ENCODE measurements at places on chromosomes 12 and 14.

- no peak for DNase-seq
Observed at GRCh38 chr12:117003883-117004404, 93.2 kb downstream of the FBXW8 start.

DNA sequence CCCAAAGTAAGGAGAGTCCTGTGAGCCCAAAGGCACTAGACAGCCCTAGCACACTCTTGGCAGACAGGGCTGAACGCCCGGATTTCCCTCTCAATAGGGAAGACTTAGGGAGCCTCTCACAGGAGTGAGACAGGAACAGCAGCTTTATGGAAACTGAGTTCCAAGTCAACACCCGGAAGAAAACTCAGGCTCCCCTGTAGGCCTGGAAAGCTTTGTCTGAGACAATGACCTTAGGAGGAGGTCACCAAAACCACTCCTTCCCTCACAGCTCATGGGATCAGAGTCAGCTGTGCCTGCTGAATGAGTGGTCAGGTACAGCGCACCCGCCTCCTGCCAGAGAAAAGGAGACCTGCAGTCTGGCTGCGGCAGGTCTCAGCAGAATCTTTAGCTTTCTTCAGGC lies 229.5 kb downstream of the CACNA1C start:
- no peak for DNase-seq

DNA sequence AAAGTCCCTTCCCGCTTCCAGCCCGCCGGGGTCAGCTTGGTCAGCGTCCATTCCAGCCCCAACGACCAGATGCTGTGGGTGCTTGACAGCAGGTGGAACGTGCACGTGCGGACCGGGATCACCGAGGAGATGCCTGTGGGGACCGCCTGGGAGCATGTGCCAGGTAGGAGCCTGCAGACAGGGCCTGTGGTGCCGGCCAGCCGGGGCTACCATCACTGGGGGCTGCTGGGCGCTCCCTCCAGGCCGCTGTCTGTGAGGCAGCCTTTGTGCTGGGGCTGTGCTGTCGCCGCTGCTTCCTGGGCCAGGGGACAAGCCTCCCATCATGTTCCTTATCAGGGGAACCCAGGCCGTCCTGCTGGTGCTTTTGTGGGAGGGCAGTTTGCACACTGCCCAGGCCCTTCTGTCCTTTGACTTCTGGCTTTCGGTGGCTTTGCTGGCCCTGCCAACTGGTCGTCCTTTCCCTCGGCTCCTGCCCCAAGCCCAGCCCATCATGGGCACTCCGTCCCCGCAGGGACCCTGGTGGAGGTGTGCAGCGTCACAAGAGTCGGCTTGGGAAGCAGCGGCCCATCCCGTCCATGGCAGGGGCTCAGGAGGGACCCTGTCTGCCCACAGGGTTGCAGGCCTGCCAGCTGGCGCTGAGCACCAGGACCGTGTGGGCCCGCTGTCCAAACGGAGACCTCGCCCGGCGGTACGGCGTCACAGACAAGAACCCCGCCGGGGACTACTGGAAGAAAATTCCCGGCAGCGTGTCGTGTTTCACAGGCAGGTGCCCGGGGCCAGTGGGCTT lies 12.4 kb downstream of the ANKRD9 start:
- no peak for DNase-seq

DNA sequence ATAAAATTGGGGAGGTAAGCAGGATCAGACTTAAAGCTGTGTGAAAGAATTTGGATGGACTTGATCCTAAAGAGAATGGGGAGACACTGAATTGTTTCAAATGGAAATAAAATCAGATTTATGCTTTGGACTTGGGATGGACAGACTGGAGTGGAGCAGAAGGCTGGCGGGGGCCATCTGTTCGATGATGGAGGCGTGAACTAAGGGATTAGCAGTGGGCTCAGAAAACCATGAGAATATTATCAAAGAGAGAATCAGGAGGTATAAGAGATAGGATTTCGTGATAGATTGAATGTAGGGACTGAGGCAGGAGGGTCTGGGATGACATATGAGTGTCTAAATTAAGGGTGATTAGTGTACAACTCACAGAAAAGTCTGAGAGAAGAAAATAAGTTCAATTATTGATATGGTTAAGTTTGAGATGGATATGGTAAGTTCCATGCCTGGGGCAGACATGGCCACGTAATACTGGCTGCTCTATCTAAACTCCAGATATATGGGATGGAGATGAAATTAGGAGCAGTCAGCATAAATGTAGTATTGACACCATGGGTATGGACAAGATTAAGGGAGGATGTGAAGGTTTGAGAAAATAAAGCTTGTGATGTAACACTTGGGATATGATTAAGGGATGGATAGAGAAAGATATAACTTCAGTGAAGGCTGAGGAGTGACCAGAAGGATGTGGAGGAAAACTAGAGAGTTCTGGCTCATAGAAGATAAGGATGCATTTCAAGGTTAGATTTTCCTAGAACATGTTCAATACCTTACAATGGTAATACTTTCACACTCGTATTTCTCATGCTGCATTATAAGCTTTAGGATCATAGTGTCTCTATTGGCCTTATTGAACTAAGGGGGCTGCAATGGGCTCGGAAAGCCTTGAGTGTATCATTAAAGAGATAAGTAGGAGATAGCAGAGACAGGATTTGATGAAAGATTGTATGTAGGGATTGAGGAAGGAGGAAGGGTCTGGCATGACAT lies 1.0 kb upstream of the TSSK4 start:
- no peak for DNase-seq

DNA sequence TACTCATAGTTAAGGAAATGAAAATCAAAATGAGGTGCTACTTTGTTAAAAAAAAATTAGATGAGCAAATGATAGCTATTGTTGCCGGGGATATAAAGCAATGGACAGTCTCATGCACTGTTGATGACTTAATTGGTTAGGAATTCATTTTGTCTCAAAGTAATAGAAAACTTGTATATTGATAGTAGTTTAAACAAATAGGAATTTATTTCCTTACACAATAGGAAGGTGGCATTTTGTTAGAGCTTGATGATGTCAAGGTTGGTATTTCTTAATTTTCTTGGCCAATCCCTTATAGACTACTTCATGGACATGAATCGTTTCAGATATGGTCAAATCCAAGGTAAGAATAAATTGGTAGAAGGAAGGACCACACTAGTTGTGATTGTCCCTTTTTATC lies 7.8 kb downstream of the PRPF39 start:
- DNase-seq = no peak

DNA sequence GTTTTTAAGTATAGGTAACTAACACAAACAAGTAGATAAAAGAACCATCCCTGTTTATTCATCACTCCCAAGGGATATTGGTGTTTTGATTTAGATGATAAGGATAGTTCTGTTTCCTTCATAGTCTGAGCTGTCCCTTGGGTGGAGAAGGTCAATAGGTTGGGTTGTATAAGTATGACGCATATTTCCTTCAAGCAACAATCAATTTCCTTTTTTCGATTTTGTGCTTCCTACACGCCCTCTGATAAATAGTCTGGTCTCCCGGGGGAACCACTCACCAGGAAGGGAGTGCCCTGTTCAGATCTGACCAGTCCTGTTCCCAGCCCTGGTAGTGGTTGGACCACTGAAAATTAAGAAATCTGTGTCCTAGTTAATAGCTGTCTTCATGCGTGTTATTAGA lies 378.8 kb upstream of the FAR2 start:
- DNase-seq = no peak

GRCh38 chr12:65217086-65217485 lies 47.7 kb downstream of the LEMD3 start:
- no peak for DNase-seq

DNA sequence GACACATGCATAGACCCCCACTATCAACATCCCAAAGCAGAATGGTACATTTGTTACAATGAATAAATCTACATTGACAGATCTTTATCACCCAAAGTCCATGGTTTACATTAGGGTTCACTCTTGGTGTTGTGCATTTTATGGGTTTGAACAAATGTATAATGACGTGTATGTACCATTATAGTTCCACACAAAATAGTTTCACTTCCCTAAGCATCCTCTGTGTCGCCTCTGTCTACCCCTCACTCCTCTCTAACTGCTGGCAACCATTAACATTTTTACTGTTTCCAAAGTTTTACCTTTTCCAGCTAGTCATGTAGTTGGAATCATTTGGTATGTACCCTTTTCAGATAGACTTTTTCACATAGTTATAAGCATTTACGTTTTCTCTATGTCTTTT lies 69.5 kb upstream of the LMO3 start:
- DNase-seq = no peak

- no peak for DNase-seq
Observed at GRCh38 chr14:34460841-34461240, 1.2 kb downstream of the SPTSSA start.

DNA sequence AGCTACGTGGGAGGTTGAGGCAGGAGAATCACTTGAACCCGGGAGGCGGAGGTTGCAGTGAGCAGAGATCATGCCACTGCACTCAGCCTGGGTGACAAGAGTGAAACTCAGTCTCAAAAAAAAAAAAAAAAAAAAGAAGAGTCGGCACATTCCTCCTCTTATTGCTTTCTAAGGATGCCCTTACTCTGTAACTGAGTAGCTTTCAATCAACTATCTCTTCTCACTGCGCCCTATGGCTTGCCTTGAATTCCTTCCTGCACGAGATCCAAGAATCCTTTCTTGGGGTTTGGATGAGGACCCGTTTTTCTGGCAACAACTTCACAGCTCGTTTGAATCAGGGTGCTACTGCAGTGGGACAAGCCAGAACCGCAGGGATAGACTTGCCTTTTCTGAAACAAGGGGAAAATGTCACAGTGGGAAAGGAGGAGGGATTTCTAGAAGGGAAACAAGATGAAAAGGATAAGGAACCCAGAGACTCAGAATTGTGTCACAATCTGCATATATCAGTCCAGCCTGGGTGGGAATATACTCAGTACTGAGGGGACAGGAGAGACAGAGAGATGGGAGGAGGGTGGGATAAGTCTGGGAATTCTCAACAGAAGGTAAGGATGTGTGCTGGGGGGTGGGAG lies 16.1 kb upstream of the RND1 start:
- no peak for DNase-seq

GRCh38 chr14:35653045-35653444 lies 119.1 kb downstream of the INSM2 start:
- no peak for DNase-seq

- DNase-seq = no peak
Observed at GRCh38 chr14:94313991-94314655, 9.0 kb downstream of the SERPINA6 start.

GRCh38 chr12:8553088-8553627 lies 12.5 kb upstream of the CLEC4E start:
- no peak for DNase-seq

- no peak for DNase-seq
Observed at GRCh38 chr14:50260072-50260471, 28.7 kb upstream of the SOS2 start.

DNA sequence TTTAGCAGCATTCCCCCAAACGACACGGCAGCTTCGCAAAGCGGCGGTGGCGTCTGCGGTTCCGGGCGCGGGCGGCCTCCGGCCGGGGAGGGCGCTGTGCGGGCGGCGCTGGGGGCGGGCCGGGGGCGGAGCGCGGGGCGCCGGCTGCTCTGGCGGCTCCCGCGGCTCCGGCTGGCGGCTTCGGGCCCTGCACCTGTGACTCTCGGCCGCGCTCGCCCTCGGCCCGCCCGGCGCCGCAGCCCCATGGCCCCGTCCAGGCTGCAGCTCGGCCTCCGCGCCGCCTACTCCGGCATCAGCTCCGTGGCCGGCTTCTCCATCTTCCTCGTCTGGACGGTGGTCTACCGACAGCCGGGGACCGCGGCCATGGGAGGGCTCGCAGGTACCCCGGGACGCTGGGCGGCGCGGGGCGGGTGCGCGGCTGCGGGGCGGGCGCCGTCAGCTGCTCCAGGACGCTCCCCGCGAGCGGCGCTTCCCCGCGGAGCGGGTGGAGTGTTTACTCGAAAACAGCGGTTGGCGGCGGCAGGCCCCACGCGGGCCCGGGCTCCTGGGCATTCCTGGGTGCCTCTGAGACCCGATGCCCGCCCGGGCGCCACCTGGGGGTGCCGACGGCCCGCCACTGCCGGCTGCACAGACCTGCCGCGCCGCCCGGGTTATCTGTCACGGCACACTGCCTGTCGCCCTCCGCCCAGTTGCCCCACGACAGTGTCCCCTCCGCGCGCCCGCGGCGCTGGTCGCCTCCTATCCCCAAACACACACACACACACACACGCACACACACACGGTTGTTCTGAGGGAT lies at the start of gene SLC48A1:
Gene SLC48A1, plus strand, starts transcription at position 177 of the 796 bp plus-strand sequence. Its CDS starts 67 bp downstream, at position 244.
- DNase-seq = peak; percentile 74

GRCh38 chr12:18990856-18991255 lies 138.7 kb upstream of the PLEKHA5 start:
- DNase-seq = no peak

DNA sequence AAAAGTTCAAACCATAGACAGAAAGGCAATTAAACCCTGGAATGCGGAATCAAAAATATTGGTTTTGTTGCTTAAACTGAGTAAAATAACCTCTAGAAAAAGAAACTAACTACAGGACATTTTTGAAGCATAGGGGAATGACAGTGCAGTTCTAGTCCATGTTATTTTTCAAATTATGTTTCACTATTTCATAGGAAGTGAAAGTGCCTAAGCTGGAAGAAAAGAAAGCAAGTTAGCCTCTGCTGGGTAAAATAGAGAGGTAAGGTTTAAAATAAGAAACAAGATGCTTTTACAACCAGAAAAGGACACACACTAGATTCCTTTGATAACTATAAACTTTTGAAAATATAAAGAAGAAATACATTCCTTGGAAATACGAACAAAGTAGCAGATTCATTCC lies 1.1 kb downstream of the CLECL1 start:
- DNase-seq = no peak

GRCh38 chr14:104723651-104724406 lies at the start of gene ADSS1:
TSS of gene ADSS1 (plus strand) at chr14:104724229. CDS start at chr14:104724271, 42 bp downstream.
- DNase-seq = peak; percentile 57

GRCh38 chr12:6974180-6974579 lies 3.5 kb downstream of the EMG1 start:
- DNase-seq = no peak

- no peak for DNase-seq
Observed at GRCh38 chr12:96230646-96231045, 36.5 kb downstream of the ELK3 start.

DNA sequence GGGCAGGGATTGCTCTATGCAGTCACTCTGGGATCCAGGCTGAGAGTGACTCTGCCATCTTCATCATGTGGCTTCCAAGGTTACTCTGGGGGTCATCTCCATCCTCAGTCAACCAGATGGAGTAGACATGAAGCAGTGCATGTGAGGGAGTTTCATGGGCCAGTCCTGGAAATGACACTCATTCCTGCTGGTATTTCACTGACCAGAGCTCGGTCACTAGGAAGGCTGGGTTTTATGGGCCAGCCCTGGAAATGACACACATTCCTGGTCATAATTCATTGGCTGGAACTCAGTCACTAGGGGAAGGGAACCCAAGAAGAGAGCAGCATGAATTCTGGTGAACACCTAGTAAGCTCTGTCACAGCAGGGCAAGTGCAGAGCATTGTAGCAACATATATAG lies 144.7 kb downstream of the SMOC1 start:
- DNase-seq = no peak

- DNase-seq = peak; percentile 46
Observed at GRCh38 chr12:94603434-94604365, 46.7 kb downstream of the TMCC3 start.

Measured in activated CD4-positive, alpha-beta T cell treated with anti-CD3 and anti-CD28 coated beads, Interleukin-2, amount 50 U/mL, for 1 hour (primary cell).